NCI-H1930 (cell line): ENCODE measurements at places on chromosomes 3 and 15.

DNA sequence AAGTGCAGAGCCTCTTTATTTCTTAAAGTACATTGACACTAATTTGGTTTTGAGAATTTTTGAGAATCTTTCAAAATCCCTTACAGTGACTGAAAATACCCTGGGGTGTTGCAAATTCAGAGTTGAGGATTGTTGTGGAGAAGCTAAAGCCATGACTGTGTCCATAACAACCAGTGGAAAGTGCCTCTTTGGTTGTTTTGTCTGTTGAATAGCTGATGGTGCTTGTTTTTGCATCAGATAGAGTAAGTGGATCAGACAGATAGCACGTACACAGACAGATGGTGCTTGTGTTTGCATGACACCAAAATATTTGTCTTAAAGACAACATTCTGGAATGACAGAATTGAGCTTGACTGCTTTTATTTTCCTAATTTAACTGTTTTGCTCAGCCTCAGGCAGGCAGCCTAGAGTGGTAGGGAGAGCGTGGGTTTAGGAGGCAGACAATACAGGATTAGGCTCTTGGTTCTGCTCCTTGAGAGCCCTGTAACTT lies 265.0 kb downstream of the IL20RB start:
- no peak for DNase-seq

DNA sequence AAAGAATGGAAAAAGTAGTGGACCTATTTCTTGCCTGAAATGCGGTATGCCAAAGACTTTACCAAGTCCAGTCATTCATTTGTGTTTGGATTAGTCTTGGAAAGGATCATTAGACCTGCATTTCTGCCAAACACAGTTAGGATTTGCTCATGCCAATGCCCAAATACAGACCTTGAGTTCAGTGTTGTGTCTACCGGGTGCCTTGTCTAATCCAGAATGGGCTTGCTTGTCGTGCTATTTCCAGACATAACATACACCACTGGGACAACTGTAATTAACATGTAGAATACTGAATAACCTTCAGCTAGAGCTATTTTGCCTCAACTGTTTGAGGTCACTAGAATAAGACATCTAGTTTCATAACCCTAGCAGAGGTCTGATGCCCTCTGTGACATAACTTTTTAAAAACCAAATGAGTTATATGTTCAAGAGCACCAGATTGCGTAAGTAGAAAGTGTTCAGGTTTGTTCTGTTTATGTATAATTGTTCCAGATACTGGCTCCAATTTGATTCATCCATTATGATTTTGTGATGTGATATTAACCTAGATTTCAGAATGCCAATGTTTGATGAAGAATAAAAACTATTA lies 145.3 kb upstream of the DPH6 start:
- DNase-seq, result no peak

- DNase-seq, result no peak
Measured at GRCh38 chr15:66647358-66647757, 54.7 kb upstream of the SMAD6 start.

- DNase-seq, result no peak
Measured at GRCh38 chr15:64740311-64741170, 34.8 kb downstream of the RBPMS2 start.

- DNase-seq, result no peak
Measured at GRCh38 chr3:58585994-58586393, 8.8 kb upstream of the FAM107A start.

DNA sequence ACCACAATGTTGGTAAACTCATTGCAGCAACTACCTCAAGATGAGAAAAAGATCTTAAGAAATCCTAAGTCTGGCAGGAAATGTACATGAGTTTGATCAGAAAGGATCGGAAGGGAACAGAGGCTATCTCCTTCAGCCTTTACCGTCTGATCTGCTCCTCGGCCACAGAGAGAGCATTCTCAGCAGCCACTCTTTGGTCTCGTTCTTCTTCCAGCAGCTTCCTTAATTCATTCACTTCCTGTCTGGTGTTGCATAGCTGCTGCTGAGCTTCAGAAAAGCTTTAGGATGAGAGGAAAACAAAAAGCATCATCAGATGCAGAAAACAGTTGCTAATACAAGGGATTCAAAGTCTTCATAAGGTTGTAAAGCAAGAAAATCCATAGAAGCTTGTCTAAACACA lies 6.6 kb upstream of the HCLS1 start:
- DNase-seq, result no peak

DNA sequence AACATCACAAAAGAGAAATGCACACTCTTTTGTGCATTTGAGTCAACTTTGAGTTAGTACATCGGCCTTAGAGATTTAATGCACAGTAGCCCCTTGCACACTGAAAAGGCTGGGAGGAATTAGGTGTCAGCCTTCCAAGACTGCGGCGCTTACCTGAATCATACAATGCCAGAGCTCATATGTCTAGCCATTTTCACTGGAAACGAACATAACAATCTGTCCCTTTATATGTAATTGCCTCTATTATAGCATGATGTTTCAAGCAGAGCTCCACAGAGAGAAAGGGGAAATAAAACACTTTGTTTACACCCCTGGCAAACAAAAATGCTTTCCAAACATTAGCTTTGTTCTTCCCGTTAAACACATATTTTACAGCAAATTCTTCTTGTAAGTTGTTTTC lies 315.7 kb upstream of the SLCO3A1 start:
- DNase-seq, result peak; percentile 80

DNA sequence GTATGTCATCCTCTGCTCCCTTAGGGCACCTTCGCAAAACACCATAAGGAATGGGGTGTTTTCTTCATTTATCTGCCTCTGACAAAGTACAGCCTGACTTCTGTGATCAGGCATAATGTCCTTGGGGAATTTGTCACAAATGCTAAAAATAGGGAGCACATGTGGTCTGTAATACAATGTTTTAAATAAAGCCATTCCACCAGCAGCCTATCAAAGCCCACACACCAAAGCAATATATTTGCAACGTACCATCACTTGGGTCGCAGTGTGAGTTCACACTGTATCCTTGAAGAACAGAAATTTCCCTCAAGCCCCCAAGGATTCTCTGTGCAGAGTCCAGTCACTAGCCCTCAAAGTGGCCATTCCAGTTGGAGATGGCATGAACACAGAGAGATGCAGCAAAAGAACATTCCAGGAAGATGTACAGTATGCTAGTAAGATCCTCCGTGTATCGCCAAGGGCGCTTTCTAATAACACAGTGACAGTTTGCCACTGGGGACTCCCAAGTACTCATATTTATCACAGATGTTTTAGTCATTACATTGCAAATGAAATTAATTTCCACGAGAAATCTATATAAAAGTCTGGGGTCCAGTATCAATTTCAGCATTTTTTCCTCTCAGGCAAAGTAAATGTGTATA lies 246.7 kb downstream of the MCTP2 start:
- DNase-seq, result no peak

- DNase-seq, result no peak
Measured at GRCh38 chr3:142802891-142803290, 79.1 kb downstream of the TRPC1 start.

DNA sequence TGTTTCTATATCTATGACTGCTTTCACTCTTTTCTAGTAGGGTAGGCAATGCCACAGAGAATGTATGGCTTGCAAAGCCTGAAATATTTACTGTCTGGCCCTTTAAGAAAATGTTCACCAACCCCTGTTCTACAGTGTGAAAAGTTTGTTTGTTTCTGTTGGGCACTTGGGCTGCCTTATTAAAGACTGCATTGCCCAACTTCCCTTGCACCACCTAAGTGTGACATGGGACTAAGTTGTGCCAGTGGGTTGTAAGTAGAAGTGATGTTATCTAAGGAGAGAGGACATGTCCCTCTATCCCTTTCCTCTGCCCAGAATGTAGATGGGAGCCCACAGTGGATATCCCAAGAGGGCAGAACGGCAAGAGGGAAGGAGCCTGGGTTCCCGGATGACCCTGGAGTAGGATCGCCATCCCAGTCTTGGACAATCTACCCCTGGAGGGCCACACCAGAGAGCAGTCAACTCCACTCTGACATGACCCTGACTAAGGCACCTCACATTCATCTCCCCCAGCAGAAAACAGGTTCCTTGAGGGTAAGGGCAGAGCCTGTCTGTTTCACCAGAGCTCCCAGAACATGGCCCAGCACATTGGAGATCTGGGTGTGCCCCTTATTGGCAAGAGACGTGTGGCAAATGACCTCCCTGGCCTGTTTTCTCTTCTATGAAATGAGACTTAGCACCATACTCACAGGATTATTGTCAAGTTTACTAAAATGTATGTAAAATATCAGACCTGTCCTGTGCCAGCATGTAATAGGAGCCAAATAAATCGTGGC lies 138.8 kb downstream of the SMAD6 start:
- no peak for DNase-seq

GRCh38 chr15:75625542-75626347 lies at the start of gene SNUPN:
Gene SNUPN (minus strand): TSS chr15:75625725. CDS start chr15:75621051, 4,674 bp downstream.
- DNase-seq, result peak; percentile 66

DNA sequence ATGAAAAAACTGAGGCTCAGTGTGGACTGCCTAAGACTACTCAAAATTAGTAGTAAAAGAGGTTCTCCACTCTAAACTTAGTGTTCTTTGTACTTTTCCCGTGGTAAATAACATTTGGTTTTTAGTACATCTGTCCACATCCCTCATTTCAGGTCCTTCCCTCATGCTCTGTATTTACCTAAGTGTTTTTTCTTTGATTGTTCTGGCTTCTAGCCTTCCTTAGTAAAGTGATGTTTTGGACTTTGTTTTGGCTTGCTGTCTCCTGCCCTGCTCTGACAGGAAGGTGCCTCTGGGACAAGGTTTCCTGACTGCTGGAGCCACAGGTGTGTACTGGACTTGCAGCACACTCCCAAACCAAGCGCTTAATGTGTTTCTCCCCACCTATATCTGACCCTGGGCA lies 29.9 kb upstream of the ALDH1A2 start:
- DNase-seq, result no peak

GRCh38 chr15:75952525-75952924 lies 48.8 kb downstream of the FBXO22 start:
- DNase-seq, result no peak

GRCh38 chr3:150378301-150378748 lies 29.8 kb upstream of the TSC22D2 start:
- no peak for DNase-seq
